Activated CD4-positive, alpha-beta memory T cell treated with anti-CD3 and anti-CD28 coated beads for 36 hours (primary cell): ENCODE measurements at places on chromosomes 7 and 10. TPM values are rescaled to one million over a fixed set of nuclear protein-coding genes. Genes with fewer than 3 reads are reported as not detected.

PLAC9 gene
- total RNA-seq: not detected

GLI3 gene
- not detected for total RNA-seq

ZNF518A gene
- 9.6 TPM for total RNA-seq

LLCFC1 gene
- total RNA-seq: not detected

PILRA gene
- total RNA-seq: 0.31 TPM

ABCB4 gene
- total RNA-seq: not detected

PPP1R17 gene
- total RNA-seq: not detected

TMEM184A gene
- total RNA-seq: not detected

GRCh38 chr7:2399848-2400587 lies 3.4 kb upstream of the CHST12 start:
- no peak overlapping the region for H3K4me3 ChIP-seq
- peak overlapping the region; percentile 25 for H3K27ac ChIP-seq
- no peaks in the 10 kb centered on the region for H3K27me3 ChIP-seq
- H3K4me1 ChIP-seq: peaks cover 23% of the 10 kb centered on the region

GRCh38 chr10:102066399-102067088 lies 1.4 kb downstream of the HPS6 start:
- peak overlapping the region; percentile 86 for H3K4me3 ChIP-seq
- DNase-seq: no peak
- no peaks in the 10 kb centered on the region for H3K36me3 ChIP-seq
- no peaks in the 10 kb centered on the region for H3K27me3 ChIP-seq
- peaks cover 26% of the 10 kb centered on the region for H3K4me1 ChIP-seq
- peak overlapping the region; percentile 80 for H3K27ac ChIP-seq

DNA sequence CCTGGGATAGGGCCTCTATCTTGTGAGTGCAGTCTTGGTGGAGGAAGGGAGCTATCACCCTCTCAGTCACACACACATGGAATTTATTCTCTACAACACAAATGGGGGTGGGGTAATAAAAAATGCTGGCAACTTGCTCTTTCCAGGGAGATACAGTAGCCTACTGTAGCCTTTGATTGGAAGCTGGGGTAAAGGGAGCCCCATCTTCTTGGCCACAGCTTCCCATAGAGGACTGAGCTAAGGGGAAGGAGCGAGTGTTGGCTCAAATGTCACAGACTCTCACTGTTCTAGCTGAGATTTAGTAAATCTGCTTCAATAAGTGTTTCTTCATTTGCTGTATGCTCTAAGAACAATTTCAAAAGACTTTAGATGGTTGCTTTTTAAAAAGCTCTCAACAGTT lies 222.2 kb upstream of the CXCL12 start:
- DNase-seq: no peak
- H3K27ac ChIP-seq: no peak overlapping the region
- H3K4me3 ChIP-seq: no peak overlapping the region
- H3K27me3 ChIP-seq: peaks cover 6% of the 10 kb centered on the region
- H3K36me3 ChIP-seq: no peaks in the 10 kb centered on the region

- H3K27ac ChIP-seq: no peak overlapping the region
- H3K36me3 ChIP-seq: no peaks in the 10 kb centered on the region
- DNase-seq: no peak
- H3K27me3 ChIP-seq: no peaks in the 10 kb centered on the region
Measured at GRCh38 chr7:37987732-37988131, 67.3 kb downstream of the EPDR1 start.

DNA sequence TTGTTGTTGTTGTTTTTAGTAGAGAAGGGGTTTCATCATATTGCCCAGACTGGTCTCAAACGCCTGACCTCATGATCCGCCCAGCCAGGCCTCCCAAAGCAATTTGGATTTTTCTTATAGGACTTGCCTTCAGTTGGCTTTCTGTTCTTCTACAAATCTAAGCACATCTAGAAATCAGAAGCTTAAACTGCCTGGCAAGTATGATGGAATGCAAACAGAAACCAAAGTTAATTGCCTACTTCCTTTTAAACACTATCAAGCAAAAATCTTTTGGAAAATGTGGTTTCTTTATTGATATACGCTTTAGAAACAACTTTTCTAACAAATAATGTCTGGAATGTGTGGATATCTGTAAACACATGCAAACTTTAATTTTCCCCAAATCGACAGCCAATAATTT lies 64.9 kb downstream of the USP6NL start:
- DNase-seq: no peak
- H3K4me3 ChIP-seq: no peak overlapping the region
- H3K4me1 ChIP-seq: peaks cover 5% of the 10 kb centered on the region
- H3K27ac ChIP-seq: no peak overlapping the region
- no peaks in the 10 kb centered on the region for H3K36me3 ChIP-seq

GRCh38 chr10:77770868-77771175 lies 133.2 kb upstream of the KCNMA1 start:
- H3K27ac ChIP-seq: no peak overlapping the region
- no peaks in the 10 kb centered on the region for H3K36me3 ChIP-seq
- peaks cover 2% of the 10 kb centered on the region for H3K4me1 ChIP-seq
- DNase-seq: no peak

GRCh38 chr10:133381036-133381435 lies 2.0 kb downstream of the PAOX start:
- no peaks in the 10 kb centered on the region for H3K4me1 ChIP-seq
- peaks cover 6% of the 10 kb centered on the region for H3K36me3 ChIP-seq
- no peak overlapping the region for H3K27ac ChIP-seq
- H3K4me3 ChIP-seq: no peak overlapping the region

DNA sequence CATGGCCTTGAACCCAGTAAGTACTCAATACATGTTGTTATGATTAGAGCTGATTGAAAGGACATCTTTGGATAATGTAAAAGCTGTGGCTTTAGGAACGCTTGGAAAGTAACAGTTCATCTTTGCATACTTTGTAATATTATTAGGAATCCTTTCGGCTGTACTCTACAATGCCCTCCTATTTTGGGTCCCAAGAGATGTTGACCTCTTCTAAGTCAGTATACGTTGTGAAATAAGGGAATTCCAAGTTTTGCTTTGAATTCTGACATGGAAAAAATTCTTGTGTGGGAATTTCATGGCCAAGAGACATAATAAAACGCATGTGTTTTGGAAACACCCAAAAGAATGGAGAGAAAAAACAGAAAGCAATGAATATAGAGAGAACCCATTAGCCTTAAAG lies 7.7 kb downstream of the AGR3 start:
- H3K27ac ChIP-seq: no peak overlapping the region
- DNase-seq: no peak
- H3K4me3 ChIP-seq: no peak overlapping the region

- H3K4me3 ChIP-seq: no peak overlapping the region
- H3K4me1 ChIP-seq: peaks cover 10% of the 10 kb centered on the region
- no peaks in the 10 kb centered on the region for H3K27me3 ChIP-seq
- no peak overlapping the region for H3K27ac ChIP-seq
- no peak for DNase-seq
Measured at GRCh38 chr7:7785344-7785973, 67.1 kb upstream of the RPA3 start.

DNA sequence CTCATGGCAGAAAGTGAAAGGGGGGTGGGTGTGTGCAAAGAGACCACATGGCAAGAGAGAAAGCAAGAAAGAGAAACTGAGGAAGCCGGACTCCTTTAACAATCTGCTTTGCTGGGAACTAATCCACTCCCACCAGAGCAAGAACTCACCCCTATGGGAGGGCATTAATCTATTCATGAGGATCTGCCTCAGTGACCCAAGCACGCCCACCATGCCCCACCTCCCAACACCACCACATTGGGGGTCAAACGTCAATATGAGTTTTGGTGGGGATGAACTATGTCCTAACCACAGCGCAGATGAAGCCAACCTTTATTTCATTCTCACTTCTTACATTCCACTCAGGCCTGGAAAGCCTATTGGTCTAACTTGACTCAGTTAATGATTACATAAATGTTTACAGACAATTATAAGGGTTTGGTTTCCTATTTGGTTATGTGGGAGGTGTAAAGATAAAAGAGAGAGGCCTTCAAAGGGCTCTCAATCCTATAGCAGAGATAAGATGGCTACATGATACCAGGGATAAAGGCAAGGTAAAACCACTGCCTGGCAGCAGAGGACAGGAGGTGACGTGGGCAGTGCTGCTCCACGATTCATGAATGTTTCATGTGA lies 601.8 kb downstream of the PARD3 start:
- no peaks in the 10 kb centered on the region for H3K36me3 ChIP-seq
- H3K4me3 ChIP-seq: no peak overlapping the region
- H3K4me1 ChIP-seq: no peaks in the 10 kb centered on the region
- no peak overlapping the region for H3K27ac ChIP-seq
- DNase-seq: no peak

- H3K36me3 ChIP-seq: no peaks in the 10 kb centered on the region
Measured at GRCh38 chr7:101542527-101543241, 86.4 kb downstream of the MYL10 start.

GRCh38 chr7:25952261-25953057 lies 199.5 kb upstream of the NFE2L3 start:
- H3K36me3 ChIP-seq: no peaks in the 10 kb centered on the region
- H3K4me1 ChIP-seq: peaks cover 11% of the 10 kb centered on the region
- no peak for DNase-seq
- H3K27me3 ChIP-seq: peaks cover 4% of the 10 kb centered on the region

GRCh38 chr10:122689146-122689820 lies 10.4 kb downstream of the C10orf120 start:
- no peak overlapping the region for H3K4me3 ChIP-seq
- no peak overlapping the region for H3K27ac ChIP-seq

DNA sequence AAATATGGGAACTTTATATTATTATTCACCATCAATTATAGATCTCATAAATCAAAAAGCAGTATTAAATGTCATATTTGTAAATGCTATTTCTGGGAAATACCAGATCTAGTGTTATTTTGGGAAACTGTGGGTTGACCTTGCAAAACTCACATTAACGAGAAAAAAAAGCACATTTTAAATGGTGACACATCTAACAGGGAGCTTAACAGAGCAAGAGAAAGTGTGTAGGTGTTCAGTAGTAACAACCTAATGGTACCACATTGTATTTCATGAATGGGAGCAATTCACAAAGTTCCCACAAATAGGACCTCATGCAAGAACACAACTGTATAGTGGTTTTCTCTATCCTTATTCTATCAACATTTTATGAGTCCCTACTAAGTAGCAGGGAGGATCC lies 26.2 kb upstream of the HDAC9 start:
- no peak overlapping the region for H3K4me3 ChIP-seq
- no peaks in the 10 kb centered on the region for H3K4me1 ChIP-seq
- H3K27ac ChIP-seq: no peak overlapping the region

DNA sequence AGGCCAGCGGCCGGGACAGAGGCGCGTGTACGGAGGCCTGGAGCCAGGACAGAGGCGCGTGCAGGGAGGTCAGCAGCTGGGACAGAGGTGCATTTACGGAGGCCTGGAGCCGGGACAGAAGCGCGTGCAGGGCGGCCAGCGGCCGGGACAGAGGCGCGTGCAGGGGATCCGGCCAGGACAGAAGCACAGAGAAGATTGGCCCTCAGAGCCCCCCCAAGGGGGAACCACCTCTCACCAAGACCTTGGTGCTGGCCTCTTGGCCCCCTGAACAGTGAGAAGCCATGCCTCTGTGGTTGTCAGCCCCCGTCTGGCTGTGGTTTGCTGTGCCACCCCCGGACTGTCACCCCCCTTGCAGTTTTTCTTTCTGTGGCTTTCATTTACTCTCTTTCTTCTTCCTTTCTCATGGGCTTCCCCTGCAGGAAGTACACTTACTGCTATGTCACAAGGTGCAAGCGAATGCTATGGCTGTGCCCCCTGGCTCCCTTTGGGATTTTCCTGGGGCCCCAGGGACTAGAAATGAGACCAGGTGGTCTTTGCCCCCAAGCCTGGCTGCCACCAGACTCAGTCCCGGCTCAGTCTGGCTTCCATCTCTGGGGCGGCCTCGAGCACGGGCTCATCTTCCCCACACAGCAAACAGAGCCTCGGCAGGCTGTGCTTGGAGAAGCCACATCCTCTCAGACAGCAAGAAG lies 41.1 kb downstream of the INSIG1 start:
- peaks cover 18% of the 10 kb centered on the region for H3K27me3 ChIP-seq
- no peak overlapping the region for H3K27ac ChIP-seq
- no peaks in the 10 kb centered on the region for H3K36me3 ChIP-seq
- peak; percentile 29 for DNase-seq
- no peak overlapping the region for H3K4me3 ChIP-seq
